Osteocyte (in vitro differentiated cells): ENCODE measurements at places on chromosomes 1 and 21. TPM values are rescaled to one million over a fixed set of nuclear protein-coding genes. Genes with fewer than 3 reads are reported as not detected.

HMGCS2 gene
- total RNA-seq: not detected in 2 replicates

KCNN3 gene
- 0.16 and 0.29 TPM in 2 replicates for total RNA-seq

DNA sequence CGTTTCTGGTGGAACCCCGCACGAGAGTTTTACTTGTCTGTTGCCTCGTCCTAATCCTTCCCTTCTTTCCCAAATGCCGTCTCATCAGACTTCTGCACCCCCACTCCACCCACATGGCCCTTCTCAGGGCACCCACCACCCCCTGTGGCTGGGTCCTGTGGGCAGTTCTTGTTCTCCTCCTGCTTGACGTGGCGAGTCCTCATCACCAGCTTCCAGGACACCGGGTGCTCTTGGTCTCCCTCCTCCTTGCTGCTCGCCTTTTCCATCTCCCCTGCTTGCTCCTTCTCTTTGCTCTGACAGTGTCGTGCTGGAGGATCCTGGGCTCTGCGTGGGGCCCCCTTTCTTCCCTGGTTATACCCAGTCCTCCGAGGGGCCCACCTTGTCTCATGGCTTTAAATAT, 51.8 kb downstream of the B3GALT5 start:
- peak; percentile 51 for DNase-seq

GRCh38 chr1:13965770-13966398, 265.9 kb downstream of the PRDM2 start:
- DNase-seq: peak; percentile 78

ASCL5 gene
- not detected in 2 replicates for total RNA-seq

DNA sequence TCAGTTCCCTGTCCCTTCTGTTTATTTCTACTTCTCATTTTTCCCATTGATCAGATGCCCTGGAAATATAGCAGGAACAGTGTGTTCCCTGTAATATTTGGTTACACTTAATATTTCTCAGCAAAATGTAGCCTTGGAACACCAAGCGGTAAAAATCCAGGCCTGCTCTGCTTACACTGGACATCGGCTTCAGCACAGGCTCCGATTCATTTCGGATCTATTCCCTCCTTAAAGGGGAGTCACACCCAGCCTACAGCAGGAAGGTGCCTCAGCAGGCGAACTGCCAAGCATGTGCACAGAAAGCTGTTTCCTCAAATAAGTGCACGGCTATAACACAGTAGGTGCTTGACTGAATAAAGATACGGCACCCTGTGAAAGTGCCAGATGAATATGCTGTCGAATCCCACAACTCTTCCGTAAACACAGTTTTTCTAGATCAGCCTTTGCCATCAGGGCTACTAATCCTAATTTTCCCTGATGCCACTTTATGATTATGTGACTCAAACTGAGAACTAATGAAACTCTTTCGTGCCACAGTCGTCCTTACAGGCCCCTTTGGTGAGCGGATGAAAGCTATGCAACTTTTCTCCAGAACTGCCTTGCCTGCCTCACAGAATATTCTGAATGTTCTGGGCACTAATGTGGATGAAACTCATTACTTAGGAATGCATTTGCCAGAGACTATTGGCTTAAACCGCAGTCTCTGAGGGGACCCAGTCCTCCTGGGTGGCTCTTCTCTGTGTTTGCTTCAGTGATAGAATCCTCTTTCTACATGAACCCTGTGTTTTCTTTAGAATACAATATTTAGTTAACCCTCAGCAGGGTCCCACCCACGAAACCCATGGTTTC, 275.5 kb upstream of the RUNX1 start:
- no peak for DNase-seq

DNA sequence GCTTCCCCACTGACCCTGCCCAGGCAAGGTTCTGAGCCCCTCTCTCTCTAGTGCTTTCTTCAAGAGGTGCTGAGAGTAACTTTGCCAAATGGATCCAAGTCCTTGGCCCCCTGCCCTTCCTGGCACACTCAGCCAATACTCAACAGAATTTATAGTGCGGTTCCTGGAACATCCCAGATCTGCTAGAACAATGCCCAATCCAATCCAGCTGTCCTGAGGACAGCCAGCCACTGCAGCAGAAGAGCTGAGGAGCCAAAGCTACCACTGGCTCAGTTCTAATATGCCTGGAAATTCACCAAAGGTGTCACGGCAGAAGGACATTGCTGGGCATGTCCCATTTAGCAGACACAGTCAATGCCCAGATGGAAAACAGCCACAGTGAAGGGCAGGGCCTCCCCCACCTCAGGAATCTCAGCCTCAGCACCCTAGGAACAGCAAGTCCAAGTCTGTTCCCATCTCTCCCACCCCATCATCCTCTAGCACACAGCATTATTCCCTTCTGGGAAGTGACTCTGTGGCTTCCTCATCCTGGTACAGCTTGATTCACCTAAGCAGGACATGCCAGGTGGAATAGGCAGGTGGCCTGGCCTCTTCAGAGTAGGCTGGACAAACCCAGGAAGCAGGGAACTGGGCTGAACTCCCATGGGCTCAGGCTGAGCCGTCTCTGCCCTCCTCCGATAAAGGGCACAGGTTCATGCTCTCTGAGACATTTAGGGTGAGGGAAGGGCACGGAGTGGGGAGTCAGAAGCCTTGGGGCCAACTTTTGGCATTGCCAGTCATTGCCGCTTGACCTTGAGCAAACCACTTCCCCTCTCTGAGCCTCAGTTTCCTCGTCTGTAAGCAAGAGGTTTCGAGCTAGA, 24.6 kb downstream of the PMVK start:
- DNase-seq: no peak

DNA sequence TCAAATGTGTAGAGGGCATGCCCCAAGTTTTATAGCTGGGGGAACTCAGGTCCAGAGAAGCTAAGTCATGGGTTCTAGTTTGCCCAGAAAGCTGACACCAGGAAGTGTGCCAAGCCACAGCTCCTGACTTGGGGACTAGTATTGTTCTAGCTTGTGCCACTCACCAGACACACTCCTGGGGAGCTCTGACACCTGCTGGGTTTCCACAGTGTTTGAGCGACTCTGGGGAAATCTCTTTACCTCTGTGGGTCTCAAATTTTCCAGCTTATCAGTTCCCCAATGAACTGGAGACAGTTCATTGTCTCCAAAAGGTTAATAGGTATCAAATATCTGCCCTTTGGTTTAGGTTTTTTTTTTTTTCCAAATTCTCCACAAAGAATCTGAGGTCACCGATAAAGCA, 4.2 kb downstream of the KISS1 start:
- DNase-seq: no peak

OR6K3 gene
- total RNA-seq: not detected in 2 replicates

- DNase-seq: no peak
Measured at GRCh38 chr1:171213559-171214454, 28.7 kb downstream of the FMO2 start.
